Endothelial cell (in vitro differentiated cells): ENCODE measurements at places on chromosomes 2 and 18.

DNA sequence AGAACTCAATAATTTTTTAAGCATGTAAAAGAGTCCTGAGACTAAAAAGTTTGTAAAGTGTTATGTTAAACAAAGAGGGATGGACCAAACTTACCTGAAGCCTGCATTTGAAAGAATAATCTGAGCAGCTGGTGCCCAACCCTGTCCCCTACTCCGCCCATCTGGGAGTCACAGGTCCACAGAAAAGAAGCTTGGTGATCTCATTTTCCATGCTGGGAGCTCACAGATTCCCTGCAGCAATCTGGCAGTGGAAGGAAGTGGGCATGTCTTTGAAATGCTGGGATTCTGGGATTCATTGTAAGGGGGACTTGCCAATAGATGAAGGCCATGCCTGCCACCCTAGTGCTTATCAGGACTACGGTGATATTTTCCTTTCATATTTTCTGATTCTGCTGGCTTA, 17.9 kb downstream of the CDH2 start:
- no peak for DNase-seq

- DNase-seq: no peak
Measured at GRCh38 chr2:24509840-24510239, 18.8 kb downstream of the NCOA1 start.

DNA sequence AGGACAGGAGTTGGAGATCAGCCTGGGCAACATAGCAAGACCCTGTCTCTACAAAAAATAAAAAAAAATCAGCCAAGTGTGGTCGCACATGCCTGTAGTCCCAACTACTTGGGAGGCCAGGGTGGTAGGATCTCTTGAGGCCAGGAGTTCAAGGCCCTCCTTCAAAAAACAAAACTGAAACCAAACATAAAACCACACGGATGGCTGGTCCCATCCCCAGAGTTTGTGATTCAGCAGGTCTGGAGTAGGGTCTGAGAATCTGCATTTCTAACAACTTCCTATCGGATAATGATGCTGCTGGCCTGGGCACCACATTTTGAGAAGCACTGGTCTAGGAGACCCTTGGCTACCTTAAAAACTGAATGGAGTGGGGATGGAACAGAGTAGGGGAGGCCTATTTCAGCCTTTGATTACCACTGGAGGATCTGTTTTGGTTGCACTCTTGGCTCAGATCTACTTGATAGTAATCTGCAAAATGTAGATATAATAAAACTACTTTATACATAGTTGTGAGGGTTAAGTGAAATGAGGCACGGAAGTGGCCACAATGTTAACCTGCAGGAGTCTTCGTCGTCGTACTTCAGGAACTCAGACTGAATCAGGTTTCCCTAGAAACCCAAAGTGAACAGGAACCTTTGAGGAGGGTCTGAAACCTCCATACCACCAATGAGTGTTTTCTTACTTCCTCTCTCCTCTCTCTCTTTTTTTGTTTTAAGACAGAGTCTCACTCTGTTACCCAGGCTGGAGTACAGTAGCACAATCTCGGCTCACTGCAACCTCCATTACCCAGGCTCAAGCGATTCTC, 25.5 kb upstream of the NFE2L2 start:
- no peak for DNase-seq

GRCh38 chr2:2872713-2873449, 504.7 kb downstream of the EIPR1 start:
- no peak for DNase-seq

- no peak for DNase-seq
Measured at GRCh38 chr2:8568543-8569302, 113.1 kb upstream of the ID2 start.

GRCh38 chr2:104766683-104767082, 87.2 kb upstream of the POU3F3 start:
- DNase-seq: no peak

DNA sequence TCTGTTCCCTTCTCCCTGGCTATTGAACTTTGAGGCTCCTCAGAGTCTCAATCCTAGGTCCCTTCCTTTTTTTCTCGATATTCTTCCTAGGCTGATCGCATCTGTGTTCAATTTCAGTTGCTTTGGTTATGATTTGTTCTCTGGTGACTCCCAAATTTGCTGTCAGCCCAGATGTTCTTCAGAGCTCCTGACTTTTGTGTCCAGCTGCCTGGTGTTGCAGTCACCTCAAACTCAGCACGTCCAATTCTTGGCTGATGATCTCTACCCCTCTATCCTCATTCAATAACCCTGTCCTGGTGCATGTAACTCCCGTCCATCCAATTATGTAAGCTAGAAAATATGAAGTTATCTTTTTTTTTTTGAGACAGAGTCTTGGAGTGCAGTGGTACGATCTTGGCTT, 31.4 kb downstream of the DIS3L2 start:
- no peak for DNase-seq
